ENCODE measurements at places on chromosomes 2 and 18.
A peak's percentile ranks its signal among the peaks of the same experiment; 100 is the strongest.

- DNase-seq: peak; percentile 35
Measured at GRCh38 chr2:106159866-106160785, 34.0 kb downstream of the UXS1 start.

GRCh38 chr2:8548619-8549150 is 133.2 kb upstream of the ID2 start:
- DNase-seq: no peak

- DNase-seq: peak; percentile 26
Measured at GRCh38 chr2:26769089-26769761, 5.1 kb downstream of the SLC35F6 start.

GRCh38 chr18:48000701-48001100 is 70.2 kb upstream of the SMAD2 start:
- no peak for DNase-seq

DNA sequence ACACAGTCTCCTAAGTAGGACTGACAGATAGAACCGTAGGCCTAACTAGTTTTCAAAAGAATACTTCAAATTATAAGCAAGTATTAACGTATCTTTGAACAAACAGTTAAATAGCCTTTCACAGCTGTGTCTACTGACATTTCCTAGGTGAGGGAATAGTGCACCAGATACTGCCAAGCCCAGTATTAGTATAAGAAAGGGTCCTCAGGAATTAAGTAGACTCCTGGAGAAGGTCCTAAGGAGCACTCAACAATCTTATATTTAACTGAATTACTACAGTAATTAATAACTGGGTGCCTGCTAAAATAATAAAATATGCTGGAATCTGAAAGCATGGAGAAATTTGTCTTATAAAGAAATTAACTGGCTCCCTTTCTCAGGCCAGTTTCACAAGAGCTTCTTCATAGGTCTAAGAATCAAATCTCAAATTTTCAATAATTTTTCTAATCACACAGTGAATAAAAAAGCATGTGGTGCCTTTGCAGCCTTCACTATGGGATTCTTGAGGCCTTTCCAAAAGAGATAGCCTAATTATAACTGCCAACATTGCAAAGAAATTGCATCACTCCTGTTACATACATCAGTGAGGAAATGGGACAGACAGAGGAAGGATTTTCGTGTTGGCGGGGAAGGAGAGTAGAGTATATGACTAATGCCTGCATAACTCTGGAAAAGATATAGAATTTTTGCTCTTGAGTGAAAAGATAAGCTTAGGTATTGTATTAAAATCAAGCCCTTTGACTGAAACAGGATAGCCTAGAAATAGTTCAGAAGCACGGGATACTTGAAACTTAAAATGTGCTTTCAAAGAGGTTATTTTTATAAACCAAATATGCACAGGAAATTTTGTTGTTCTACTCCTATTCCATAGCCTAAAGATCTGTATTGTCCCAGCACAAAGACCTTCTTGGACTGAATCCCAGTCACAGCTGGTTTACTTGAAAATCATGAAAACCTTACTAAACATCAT is 228.6 kb upstream of the STK17B start:
- DNase-seq: no peak

- DNase-seq: no peak
Measured at GRCh38 chr2:64434039-64434657, 19.8 kb upstream of the LGALSL start.

DNA sequence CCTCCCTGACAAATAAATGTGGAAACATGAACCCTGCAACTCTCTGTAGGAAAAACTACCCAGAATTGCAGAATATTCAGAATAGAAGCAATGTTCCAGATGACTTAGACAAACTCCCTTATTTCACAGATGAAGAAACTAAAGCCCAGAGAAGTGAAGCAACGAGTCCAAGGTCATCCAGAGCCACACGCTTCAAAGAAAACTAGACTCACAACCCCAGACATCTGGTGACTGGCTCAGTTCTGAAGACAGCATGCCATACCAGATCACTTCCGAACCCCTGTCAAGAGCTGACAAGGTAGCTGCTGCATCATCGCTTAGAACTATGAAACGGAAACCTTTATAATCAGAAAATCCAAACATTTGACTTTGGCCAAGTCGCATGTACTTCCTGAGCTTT is 101.3 kb downstream of the PID1 start:
- no peak for DNase-seq
